NCI-H748 treated with DMSO at 0.1 percent for 48 hours (cell line): ENCODE measurements at places on chromosomes 5 and 9.

DNA sequence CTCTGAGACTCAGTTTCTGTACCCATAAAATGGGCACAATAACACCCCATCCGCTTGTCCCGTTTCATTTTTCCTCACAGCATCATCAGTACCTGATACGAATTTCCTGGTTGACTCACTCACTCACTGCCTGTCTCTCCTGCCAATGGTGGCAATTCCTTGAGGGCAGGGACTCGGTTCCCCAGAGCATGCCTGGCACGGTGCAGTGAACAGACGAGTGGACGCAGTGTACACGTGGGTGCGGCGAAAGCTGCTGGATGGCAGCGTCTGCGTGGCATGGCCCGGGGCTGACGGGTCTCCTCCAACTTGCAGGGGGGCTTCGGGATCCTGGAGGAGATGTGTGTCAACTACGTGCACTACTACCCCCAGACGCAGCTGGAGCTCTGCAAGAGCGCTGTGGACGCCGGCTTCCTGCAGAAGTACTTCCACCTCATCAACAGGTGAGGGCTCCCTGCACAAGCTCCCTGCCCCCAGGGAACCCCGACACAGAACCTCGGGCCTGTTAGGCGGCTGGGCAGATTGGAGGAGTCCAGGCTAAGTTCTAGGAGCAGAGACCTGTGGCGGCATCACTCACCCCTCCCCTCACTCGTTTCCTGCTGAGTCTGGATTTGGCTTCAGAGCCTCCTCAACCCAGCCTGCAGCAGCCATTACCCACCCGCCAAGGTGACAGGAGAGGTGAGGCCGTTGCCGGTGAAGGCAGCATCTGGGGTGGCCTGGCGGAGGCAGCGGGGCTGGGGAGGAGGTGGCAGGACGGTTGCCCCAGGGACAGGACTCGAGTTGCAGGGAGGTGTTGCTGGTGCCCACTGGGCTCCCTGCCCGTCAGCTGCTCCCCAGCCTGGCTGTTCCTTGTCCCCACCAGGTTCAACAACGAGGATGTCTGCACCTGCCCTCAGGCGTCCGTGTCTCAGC is 20.3 kb downstream of the DBH start:
- no peak for DNase-seq

DNA sequence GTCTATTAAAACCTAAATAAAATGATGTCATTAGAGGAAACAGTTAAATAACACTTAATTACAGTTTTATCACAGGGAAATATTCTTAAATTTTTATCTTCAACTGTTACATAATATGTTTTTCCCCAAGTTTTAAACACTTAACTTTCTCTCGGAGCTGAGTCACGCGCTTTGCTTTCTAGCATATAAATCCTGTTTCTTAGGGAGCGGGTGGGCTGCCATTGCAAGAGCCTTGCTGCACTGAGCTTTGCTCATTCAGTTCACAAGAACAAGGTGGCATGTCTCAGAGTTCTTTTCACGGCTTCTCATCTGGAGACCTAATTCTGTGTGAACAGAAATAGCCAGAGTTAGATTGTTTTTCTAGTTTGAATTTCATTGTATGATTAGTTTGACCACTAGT is 166.1 kb downstream of the ZSWIM6 start:
- DNase-seq = no peak

GRCh38 chr5:169549453-169550100 is 34.0 kb upstream of the SPDL1 start:
- DNase-seq = no peak

DNA sequence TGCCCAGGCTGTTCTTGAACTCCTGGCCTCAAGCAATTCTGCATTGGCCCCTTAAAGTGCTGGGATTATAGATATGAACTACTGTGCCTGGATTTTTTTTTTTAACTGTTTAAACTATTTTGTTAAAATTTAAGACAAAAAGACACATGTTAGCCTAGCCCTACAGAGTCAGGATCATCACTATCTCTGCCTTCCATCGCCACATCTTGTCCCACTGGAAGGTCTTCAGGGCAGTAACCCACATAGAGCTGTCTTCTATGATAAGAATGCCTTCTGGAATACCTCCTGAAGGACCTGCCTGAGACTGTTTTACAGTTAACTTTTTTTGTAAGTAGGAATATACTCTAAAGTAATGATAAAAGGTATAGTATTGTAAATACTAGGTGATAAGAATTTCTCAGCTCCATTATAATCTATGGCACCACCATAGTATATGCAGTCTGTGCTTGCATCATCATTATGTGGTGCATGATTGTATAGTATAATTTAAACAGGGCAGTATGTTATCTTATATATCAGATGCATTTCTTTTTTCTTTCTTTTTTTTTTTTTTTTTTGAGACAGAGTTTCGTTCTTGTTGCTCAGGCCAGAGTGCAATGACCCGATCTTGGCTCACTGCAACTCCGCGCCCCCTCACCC is 52.7 kb downstream of the DENND4C start:
- DNase-seq = no peak

- DNase-seq = no peak
These were observed 56.7 kb downstream of the PCDH1 start for GRCh38 chr5:141821430-141821925.

GRCh38 chr5:66851306-66851705 is 255.1 kb downstream of the MAST4 start:
- DNase-seq = no peak

DNA sequence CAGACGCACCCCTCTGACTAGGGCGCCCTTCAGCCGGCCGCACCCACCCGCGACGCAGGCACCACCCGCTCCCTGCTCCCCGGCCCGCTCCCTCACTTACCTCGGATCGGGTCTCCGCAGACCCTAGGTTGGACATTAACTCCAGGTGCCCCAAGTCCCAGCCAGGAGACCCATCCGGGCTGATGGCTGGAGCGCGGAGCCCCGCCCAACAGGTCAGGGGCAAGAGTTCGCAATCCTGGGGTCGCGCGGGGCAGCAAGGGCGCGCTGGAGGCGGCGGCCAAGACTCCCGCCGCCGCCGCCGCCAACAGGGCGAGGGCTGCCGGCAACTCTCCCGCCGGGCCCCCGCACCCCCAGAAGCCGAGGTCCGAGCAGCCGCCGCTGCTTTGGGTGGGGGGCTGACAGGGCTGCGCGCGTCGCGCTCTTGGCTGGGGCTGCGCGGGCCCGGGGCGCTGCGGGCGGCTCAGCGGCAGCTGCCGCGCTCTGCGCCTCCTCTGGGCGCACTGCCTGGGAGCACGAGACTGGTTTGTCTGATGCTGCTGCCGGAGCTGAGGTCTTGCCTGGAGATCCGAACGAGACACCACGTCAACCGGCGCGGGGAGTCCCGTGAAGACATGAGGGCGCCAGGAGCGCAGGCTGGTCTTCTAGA is at the start of gene GDNF:
Gene GDNF (minus strand): TSS at position 635 of the 646 bp plus-strand sequence. CDS start 5,245 bp downstream, outside the sequence.
- peak; percentile 39 for DNase-seq

- no peak for DNase-seq
These were observed 103.1 kb upstream of the MYO10 start for GRCh38 chr5:17039170-17039569.

DNA sequence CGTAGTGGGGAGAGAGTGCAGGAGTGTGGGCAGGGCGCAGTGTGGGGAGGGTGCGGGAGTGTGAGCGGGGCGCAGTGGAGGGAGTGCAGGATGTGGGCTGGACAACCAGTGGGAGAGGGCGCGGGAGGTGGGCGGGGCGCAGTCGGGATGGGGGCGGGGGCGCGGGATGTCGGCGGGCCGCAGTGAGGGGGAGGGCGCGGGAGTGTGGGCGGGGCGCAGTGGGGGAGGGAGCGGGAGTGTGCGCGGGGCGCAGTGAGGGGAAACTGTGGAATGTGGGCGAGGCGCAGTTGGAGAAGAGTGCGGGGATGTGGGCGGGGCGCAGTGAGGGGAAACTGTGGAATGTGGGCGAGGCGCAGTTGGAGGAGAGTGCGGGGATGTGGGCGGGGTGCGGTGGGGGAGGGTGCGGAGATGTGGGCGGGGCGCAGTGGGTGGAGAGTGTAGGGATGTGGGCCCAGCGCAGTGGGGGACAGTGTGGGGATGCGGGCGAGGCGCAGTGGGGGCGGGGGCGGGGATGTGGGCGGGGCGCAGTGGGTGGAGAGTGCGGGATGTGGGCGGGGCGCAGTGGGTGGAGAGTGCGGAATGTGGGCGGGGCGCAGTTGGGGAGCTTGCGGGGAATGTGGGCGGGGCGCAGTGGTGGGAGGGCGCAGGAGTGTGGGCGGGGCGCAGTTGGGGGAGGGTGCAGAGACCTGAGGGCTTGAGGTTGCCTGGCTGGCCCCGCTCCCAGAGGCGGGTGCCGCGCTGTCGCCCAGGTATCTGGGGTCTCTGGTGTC is at the start of gene NXNL2:
Gene NXNL2 (plus strand): TSS at position 723 of the 770 bp plus-strand sequence. CDS start 257 bp downstream, outside the sequence.
- no peak for DNase-seq

- DNase-seq = peak; percentile 88
These were observed 457.5 kb downstream of the KIF4B start for GRCh38 chr5:155471027-155471426.

- DNase-seq = no peak
These were observed 173.5 kb downstream of the ARHGEF28 start for GRCh38 chr5:73799401-73799972.

- DNase-seq = no peak
These were observed 594 bp downstream of the FAM120A start for GRCh38 chr9:93451849-93452709.

DNA sequence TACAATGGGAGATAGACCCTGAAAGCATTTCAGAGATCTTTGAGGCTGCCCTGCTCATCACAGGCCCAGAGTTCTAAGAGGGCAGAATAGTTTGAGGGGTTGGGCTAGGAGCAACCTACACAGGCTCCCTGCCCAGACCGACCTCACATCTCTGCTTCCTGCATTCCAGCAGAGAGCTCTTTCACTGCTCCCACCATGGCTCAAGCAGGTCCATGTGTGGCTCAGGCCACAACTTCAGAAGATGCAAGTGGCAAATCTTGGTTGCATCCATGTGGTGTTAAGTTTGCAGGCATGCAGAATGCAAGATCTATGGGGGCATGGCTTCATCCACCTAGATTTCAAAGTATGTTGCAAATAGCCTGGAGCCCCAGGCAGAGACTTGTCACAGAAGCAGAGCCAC is 39.0 kb downstream of the GDA start:
- no peak for DNase-seq

- DNase-seq = no peak
These were observed 19.7 kb downstream of the RAI14 start for GRCh38 chr5:34675857-34676256.

GRCh38 chr5:178461004-178461730 is 129.0 kb downstream of the COL23A1 start:
- DNase-seq = peak; percentile 3
